ENCODE measurements at places on chromosomes 5 and 9. TPM values are rescaled to one million over a fixed set of nuclear protein-coding genes. Genes with fewer than 3 reads are reported as not detected.

DBH gene
- not detected for total RNA-seq

OBP2A gene
- not detected for total RNA-seq

TNFSF15 gene
- total RNA-seq = under 0.01 TPM

PCDHGB2 gene
- total RNA-seq = 0.50 TPM

CD14 gene
- 0.17 TPM for total RNA-seq

LHX3 gene
- not detected for total RNA-seq

DPH7 gene
- 27.7 TPM for total RNA-seq

PCDHGB7 gene
- 7.2 TPM for total RNA-seq

OTULINL gene
- total RNA-seq = 1.0 TPM

TRPM3 gene
- total RNA-seq = not detected

AK8 gene
- total RNA-seq = 0.59 TPM

SLCO6A1 gene
- total RNA-seq = not detected

SHC3 gene
- 3.9 TPM for total RNA-seq

RFESD gene
- 2.2 TPM for total RNA-seq

PCDHGA12 gene
- total RNA-seq = 8.4 TPM

TMOD1 gene
- total RNA-seq = 0.17 TPM

C9orf153 gene
- not detected for total RNA-seq

GFI1B gene
- under 0.01 TPM for total RNA-seq

All from bronchus fibroblast of lung (primary cell).